ENCODE measurements at places on chromosomes 6 and 20. TPM values are rescaled to one million over a fixed set of nuclear protein-coding genes. Genes with fewer than 3 reads are reported as not detected.

GRCh38 chr20:45792317-45793118, 764 bp downstream of the DNTTIP1 start:
- DNase-seq, result no peak
- H3K27me3 ChIP-seq, result no peaks in the 10 kb centered on the region
- H3K27ac ChIP-seq, result peak overlapping the region; percentile 73
- peaks cover 28% of the 10 kb centered on the region for H3K36me3 ChIP-seq
- peak overlapping the region; percentile 97 for H3K4me3 ChIP-seq
- peaks cover 6% of the 10 kb centered on the region for H3K4me1 ChIP-seq

DNA sequence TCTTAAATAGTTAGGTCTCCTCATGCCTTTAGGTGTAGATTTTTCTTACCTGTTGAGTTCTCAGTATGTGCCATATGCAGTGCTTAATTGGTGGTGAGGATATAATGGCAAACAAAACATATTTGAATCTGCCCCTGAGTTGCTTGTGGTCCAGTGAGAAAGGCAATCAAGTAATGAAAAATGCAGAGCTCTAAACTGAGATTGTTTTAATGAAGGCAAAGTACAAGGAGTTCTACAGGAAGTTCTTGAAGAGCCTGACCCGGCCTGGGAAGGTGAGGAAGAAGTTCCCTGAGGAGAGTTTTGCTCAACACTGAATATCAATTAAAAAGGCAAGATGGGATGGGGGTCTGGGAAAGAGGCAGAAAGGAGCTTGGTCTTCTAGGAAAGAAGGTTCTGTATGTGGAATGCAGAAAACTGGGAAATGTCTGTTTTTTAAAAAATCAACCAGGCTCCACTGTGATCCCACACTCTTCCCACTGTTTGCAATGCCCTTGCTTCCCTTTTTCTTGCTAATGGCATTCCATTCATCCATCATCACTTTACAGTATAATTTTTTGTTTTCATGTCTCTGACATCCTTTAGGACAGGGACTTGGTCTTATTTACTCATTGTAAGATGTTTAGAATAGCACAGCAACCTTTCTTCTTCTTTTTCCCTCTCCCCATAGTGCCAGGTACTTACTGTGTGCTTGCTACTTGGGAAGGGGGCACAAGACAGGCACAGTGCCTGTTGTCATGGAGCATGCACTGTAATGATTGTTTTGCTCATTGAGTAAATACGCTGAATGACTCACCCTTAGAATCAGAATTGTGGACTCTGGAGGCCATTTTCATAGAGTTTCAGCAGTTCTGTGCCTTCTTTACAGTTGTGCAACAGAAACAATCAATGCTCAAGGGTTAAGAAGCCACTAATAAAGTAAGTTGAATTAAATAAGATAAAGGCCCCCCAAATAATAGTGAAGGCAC, 64.3 kb downstream of the ANKS1A start:
- DNase-seq, result peak; percentile 80
- no peak overlapping the region for H3K4me3 ChIP-seq
- H3K27ac ChIP-seq, result peak overlapping the region; percentile 54

DNA sequence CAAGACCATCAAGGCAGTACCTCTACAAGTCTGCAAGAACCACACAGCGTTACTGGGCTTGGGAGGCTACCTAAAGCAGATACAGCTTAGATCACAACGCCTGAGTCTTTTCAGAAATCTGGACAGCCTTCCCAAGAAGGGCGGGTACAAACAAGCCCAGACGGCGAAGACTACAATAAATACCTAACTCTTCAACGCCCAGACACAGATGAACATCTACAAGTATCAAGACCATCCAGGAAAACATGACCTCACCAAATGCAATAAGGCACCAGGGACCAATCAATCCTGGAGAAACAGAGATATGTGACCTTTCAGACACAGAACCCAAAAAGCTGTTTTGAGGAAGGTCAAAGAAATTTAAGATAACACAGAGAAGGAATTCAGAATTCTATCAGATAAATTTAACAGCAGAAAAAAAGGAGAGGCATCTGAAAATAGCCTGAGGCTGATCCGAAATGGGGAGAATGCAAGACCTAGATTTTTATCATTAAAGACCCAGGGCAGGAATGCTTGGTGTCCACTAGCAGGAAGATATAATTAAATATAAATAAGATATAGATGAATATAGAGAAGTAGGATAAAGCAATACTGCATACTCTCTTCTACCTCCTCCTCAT, 131.7 kb upstream of the COL21A1 start:
- H3K27me3 ChIP-seq, result no peaks in the 10 kb centered on the region
- no peaks in the 10 kb centered on the region for H3K36me3 ChIP-seq
- no peak overlapping the region for H3K4me3 ChIP-seq
- no peak overlapping the region for H3K27ac ChIP-seq
- no peak for DNase-seq
- peaks cover 29% of the 10 kb centered on the region for H3K4me1 ChIP-seq

- no peak overlapping the region for H3K27ac ChIP-seq
- DNase-seq, result peak; percentile 29
- H3K27me3 ChIP-seq, result no peaks in the 10 kb centered on the region
These were observed 49.9 kb downstream of the GJA1 start for GRCh38 chr6:121485359-121485811.

DNA sequence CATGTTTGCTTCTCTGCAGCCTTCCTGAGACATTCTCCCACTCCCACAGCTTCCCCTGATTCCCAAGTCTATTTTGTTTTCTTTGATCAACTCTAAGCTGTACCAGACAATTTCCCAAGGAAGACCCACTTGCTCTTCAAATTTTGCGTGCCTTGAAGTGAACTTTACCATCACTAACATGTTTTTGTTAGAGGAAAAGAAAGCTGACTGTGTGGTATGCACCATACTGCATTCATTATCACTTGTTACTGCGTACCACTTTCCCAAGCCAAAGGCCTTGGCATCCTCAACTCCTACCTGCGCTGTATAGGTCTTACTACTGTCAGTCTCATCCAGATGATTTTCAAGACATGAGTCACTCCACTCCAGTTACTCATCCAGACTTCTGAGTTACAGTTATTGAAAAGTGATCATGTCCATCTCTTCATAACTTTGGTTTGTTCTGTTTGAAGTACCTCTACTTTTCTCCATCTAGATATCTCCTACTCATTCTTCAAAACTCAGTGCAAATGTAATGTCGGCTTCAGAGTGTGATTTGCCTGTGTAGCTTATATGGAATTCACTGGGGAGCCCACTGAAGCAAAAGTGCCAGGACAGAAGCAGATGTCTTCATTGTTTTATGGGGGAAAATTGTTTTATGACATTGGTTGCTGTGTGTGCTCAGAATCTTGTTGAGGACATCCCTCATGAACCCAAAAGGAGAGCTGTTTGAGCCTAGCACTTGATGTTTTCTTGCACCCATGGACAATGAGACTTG, 5.2 kb downstream of the RPS12 start:
- peak overlapping the region; percentile 61 for H3K27ac ChIP-seq
- peaks cover 25% of the 10 kb centered on the region for H3K4me1 ChIP-seq
- peaks cover 51% of the 10 kb centered on the region for H3K36me3 ChIP-seq
- H3K4me3 ChIP-seq, result no peak overlapping the region
- peak; percentile 28 for DNase-seq
- no peaks in the 10 kb centered on the region for H3K27me3 ChIP-seq

DNA sequence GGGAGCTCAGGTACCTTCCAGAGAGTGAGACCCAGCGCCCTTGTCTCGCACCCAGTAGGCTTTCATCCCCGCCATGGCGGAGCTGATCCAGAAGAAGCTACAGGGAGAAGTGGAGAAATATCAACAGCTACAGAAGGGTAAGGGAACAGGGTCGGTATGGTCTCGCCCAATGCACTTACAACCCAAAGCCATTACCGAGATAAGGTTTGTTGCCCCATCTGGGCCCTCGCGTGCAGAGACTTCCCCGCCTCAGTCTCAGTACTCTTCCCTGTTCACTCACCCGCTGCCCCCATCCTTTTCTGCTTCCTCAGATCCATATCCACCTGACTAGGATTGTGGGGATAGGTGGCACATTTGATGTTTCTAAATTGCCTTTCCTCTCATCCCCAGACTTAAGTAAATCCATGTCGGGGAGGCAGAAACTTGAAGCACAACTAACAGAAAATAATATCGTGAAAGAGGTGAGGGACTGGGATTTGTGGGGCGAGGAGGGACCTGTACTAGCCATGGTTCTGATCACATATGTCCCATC, 449 bp downstream of the PFDN6 start:
- peaks cover 13% of the 10 kb centered on the region for H3K4me1 ChIP-seq
- peaks cover 18% of the 10 kb centered on the region for H3K36me3 ChIP-seq
- peak overlapping the region; percentile 64 for H3K27ac ChIP-seq
- H3K27me3 ChIP-seq, result no peaks in the 10 kb centered on the region

DNA sequence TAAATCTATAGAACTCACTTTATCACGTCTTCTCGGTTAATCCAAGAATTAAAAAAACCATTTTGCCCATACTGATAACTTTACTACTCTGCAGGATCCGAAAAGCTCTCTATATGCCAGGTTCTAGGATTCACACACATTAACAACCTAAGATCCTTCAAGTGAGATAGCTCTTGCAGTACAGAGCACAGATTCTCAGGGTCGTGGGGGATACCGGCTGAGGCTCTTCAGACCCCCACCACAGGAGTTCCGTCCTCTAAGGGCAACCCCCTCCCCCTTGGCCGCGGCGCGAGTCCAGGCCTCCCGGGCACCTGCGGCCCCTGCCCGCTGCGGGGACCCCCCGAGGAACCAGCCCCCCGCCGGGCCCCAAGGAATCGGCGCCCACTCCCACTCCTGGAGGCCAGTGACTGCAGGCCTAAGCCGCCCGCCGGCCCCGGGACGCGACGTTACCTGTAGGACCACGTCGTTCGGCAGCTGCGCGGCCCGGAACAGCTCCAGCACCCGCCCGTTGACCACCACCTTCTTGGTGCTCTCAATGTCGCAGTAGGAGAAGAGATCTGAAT, 892 bp downstream of the REPS1 start:
- H3K27me3 ChIP-seq, result no peaks in the 10 kb centered on the region
- H3K27ac ChIP-seq, result peak overlapping the region; percentile 63
- H3K36me3 ChIP-seq, result no peaks in the 10 kb centered on the region
- peak; percentile 38 for DNase-seq
- peaks cover 25% of the 10 kb centered on the region for H3K4me1 ChIP-seq
- peak overlapping the region; percentile 81 for H3K4me3 ChIP-seq

The OR2H1 gene
- total RNA-seq, result not detected

- no peak overlapping the region for H3K4me3 ChIP-seq
- no peaks in the 10 kb centered on the region for H3K27me3 ChIP-seq
- H3K27ac ChIP-seq, result no peak overlapping the region
- 0 out of 2 replicates have a peak, but pooled peaks cover 5% of the 10 kb centered on the region for H3K4me1 ChIP-seq
- DNase-seq, result no peak
These were observed 126.4 kb downstream of the LCA5 start for GRCh38 chr6:79410806-79411205.
